NCI-H187 treated with DMSO at 0.1 percent for 48 hours (cell line): ENCODE measurements at places on chromosomes 2 and 18.

DNA sequence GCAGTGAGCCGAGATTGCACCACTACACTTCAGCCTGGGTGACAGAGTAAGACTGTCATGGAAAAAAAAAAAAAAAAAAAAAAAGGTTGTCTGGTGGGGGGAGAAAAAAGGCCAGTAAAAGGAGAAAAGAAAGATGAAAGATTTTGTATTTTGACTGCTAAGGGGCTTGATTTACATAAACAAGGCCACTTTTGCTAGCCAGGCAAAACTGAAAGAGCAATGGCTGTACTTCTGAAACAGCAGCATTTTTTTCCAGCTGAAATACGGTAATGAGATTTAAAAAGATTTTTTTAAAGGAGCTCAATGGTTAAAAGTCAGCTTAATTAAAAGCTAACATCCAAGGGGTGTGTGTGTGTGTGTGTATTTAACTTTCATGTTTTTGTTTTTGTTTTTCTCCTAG lies 11.3 kb upstream of the OXER1 start:
- DNase-seq = no peak

- no peak for DNase-seq
Measured at GRCh38 chr2:200772620-200773019, 39.1 kb upstream of the BZW1 start.

- DNase-seq = no peak
Measured at GRCh38 chr18:74367905-74368304, 52.3 kb downstream of the C18orf63 start.

- no peak for DNase-seq
Measured at GRCh38 chr2:196415384-196415783, 224.1 kb upstream of the CCDC150 start.

DNA sequence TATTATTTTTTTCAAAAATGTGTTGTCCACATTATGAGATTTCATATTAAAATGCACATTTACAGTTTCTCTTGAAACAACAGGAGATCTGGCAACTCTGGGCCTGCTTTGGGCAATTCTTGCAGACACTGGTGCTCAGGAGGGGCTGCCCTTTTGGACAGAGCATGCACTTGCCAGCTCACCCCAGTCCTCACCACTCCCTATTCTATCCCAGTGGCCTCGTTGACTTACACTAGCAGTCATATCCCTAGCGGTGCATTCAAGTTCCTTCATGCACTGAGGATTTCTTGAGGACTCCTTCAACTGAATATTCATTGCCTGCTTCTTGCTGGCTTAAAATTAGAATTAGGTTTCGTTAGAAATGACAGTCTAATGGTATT lies 87.9 kb upstream of the FHL2 start:
- no peak for DNase-seq

GRCh38 chr18:22822024-22822423 lies 111.1 kb upstream of the RBBP8 start:
- DNase-seq = no peak

- no peak for DNase-seq
Measured at GRCh38 chr2:205706769-205707381, 24.6 kb downstream of the NRP2 start.

DNA sequence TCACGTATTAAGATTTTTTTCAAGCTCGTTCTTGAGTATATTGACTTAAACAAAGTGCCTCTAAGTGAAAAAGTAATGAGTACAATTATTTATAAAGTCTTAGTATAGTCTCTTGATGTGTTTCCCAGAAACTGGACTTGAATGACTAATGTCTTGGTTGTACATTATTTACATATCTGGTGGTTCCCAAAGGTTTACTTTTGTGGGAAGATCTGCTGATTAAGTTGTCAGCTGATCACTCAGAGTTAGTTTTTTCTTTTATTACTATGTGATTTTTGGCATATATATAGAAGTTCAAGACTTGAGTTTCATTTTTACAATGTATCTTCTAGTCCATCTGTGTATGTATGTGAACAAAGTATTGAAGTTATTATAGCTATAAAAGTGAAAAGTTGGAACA lies 29.5 kb downstream of the RNF144A start:
- DNase-seq = no peak

DNA sequence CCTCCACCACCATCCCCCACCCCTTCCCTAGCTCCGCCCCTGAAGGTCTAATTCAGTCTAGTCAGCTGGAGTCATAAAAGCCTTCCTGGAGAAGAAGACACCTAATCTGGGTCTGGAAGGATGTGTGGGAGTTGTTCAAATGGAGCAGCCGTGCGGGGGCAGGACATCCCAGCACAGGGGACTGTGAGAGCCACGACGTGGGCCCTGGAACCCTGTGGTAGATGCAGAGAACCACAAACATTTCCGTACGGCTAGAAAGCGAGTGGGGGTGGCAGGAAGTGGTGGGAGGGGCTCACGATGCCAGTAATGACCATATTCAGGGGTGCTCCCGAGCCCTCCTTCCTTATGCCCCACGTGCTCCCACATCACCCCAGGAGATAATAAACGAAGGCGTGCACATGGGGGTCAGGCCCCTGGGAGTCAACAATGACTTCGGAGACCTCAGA lies 20.9 kb upstream of the COL6A3 start:
- no peak for DNase-seq

DNA sequence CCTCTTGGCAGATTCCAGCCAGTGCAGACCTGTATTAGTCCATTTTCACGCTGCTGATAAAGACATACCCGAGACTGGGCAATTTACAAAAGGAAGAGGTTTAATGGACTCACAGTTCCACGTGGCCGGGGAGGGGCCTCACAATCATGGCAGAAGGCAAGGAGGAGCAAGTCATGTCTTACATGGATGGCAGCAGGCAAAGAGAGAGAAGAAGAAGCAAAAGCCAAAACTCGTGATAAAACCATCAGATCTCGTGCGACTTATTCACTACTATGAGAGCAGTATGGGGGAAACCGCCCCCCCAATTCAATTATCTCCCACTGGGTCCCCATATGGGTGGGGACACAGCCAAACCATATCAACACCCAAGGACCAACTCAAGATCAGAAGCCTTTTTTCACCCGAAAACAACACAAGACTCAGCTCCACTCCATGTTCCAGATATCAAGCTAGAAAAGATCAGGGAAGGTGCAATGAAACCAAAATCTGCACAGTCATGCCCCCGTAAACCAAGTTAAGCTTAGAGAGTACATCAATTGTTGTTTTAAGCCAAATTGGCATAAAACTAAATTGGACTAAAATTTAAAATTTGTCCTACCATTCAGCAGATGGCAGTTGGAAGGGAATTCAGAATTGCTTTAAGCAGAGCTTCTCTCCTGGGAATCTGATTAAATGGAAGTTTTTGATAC lies 55.6 kb upstream of the FAM124B start:
- DNase-seq = no peak

- DNase-seq = no peak
Measured at GRCh38 chr18:36099311-36099710, 29.8 kb downstream of the SLC39A6 start.

GRCh38 chr18:49612515-49613033 lies 50.7 kb downstream of the LIPG start:
- no peak for DNase-seq

DNA sequence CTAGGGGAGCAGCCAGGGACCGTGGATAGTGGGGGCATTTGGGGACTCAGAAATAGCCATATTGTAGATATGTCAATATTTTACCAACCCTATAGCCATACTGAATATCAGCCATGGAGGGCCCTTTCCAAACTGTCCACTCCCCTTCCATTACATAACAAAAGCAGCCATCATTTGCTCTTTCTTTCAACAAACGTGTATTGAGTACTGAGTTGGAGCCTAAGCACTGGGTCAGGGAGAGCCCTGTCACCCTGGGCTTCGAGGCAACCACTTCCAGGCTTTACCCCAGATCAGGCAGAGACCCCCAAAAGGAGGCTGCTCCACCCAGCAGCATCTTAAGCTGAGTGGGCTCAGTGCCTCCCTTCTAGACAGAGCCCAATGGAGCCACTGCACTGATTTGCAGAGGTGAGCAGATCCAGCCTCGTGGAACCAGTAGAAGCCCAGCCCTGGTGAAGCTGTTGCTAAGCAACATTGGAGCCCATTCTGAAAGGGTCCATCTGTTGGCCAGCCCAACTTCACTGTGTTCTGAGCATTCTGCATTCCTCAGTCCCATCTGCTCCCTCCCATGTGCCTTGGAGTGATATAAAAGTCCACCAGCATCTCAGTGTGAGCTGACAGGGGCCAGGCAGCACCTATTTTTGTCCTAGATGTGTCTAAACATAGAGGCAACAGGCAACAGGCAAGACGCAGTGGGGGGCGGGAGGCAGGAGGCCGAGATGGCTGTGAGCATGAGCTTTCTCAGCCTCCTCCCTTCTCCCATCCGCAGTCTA lies 112.1 kb downstream of the PLB1 start:
- no peak for DNase-seq

GRCh38 chr2:20737505-20737904 lies 70.6 kb downstream of the GDF7 start:
- DNase-seq = no peak

GRCh38 chr2:104337869-104338268 lies 516.0 kb upstream of the POU3F3 start:
- no peak for DNase-seq

- no peak for DNase-seq
Measured at GRCh38 chr2:236510034-236510433, 59.6 kb upstream of the ACKR3 start.

DNA sequence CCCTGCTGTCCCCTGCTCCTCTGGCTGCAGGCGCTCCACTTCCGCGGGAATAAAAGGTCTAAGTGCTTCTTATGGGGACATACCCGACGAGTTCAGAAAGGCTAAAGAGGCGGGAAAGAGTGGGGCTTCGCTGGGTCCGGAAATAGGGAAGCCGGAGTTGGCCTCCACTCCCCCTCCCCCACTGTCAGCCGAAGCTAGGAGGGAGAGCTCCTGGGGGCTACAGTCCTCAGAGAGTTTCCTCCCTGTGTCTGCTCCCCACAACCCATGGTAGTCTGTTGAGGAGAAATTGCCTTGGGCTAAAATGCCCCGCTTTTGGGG lies 7.2 kb downstream of the GAD1 start:
- DNase-seq = no peak

DNA sequence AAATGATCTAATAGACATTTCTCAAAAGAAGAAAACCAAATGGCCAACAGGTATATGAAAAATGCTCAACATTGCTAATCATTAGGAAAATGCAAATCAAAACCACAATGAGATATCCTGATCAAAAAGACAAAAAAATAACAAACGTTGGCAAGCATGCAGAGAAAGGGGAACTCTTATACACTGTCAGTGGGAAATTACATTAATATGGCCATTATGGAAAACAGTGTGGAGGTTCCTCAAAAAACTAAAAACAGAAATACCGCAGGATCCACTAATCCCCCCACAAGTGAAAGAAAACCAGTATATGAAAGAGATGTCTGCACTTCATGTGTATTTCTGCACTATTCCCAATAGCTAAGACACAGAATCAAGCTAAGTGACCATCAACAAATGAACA lies 57.7 kb upstream of the CTIF start:
- DNase-seq = no peak

GRCh38 chr2:234764372-234764771 lies 187.4 kb upstream of the SH3BP4 start:
- no peak for DNase-seq

DNA sequence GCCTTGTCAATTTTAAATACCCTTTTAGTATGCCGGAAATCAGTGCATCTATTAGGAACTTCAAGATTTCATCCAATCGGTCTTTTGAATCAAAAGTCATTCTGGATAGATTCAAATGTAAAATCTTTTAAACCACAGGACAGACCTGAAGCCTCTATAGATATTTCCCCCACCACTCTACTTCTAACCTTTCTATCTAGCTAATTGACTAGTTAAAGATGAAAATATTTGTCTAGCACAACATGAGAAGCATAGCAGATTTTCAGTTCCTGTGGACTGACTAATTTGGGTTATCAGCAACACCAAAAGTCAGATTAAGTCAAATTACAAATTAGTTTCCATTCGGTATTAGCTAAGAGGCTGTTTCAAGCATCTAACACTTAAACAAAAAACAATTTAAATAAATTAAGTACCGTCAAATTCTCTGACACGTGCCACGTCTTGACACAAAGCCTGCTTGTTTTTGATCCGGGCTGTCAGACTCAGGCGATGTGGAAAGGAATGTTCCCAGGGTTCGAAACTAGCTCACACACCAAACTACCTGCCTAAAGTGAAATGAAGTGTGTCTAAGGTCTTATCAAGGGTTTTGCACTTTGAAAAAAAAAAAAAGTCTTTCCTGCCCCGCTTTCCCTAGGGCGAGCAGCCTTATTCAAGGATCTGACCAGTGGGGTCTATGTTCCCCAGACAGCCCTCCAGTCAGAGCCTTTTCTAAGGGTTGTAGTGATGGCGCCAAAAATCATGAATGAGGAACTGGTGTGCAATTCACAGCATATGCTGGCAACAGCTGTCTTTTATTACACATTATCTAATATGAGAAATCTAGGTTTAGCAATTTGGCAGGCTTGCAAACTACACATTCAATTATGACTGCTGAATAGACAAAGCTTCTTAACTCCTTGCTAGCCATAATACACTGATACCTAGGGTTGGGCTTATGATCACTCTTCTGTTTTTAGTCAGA lies 4.7 kb downstream of the CYTIP start:
- no peak for DNase-seq

GRCh38 chr2:229378386-229378785 lies 107.3 kb upstream of the PID1 start:
- no peak for DNase-seq

GRCh38 chr18:13028869-13029268 lies 37.7 kb downstream of the CEP192 start:
- no peak for DNase-seq

DNA sequence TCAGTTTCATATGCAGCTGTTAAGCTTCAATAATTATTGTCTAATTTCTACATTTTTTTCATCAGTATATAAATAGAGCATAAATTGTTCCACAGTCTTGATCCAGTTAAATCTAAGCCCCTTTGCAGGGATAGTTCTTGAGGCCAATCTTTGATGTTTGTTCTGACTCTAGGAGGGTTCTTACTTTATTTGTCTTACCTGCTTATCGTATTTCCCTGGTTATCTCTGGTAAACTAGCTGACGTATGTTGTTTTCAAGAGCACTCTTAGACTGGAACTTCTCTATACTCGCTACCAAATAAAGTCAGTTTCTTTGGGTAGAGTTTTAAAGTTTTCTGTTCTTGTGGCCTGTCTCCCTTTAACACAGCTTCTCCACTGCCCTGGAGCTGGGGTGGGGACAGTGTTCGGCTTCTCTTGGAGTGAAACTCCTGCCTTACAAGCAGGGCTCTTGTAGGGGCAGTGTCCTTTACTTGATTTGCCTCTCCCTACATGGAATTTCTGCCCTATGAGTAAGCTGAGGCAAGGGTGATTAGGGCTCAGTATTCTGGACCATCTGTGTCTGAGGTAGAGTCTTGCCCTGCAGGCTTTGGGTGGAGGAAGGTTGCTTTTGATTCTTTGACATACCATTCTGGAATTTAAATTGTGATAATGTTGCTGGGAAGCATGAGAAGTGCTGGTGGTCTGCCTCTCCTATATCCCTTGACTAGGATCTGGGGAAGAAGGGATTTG lies 90.3 kb downstream of the PTPN4 start:
- no peak for DNase-seq

GRCh38 chr2:71466301-71467179 lies 13.2 kb downstream of the DYSF start:
- DNase-seq = no peak

DNA sequence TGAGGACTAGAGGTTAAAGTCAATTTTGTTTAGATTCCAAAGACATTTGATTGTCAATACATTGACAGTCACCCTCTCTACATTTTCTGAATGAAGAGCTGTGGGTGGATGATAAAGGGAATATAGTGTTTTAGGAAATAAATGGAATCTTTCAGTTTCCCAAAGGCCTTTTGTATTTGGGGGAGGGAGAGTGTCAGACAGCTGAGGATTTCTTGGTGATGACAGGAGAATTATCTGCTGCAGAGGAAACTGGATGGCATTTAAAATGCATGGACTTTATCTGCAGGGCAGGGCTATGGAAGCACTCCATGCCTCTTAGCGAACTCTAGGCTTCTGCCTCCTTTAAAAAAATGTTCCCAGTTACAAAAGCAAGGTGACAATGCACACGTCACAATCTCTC lies 195.1 kb downstream of the KCNS3 start:
- DNase-seq = no peak
